ENCODE measurements at places on chromosomes 7 and 10. TPM values are rescaled to one million over a fixed set of nuclear protein-coding genes. Genes with fewer than 3 reads are reported as not detected.

RTKN2 gene
- 1.7 TPM for total RNA-seq

TBXAS1 gene
- 1.7 TPM for total RNA-seq

RBAK gene
- total RNA-seq: 9.6 TPM

ABLIM1 gene
- 45.8 TPM for total RNA-seq

ZSCAN21 gene
- 11.3 TPM for total RNA-seq

SYNPO2L gene
- not detected for total RNA-seq

AGR2 gene
- not detected for total RNA-seq

LBX1 gene
- total RNA-seq: not detected

HOXA9 gene
- not detected for total RNA-seq

SCART1 gene
- total RNA-seq: 1.5 TPM

C10orf90 gene
- not detected for total RNA-seq

UCMA gene
- not detected for total RNA-seq

MMD2 gene
- total RNA-seq: not detected

PLAU gene
- 1.2 TPM for total RNA-seq

ZNF488 gene
- 0.42 TPM for total RNA-seq

SPACDR gene
- total RNA-seq: 1.7 TPM

PIP gene
- total RNA-seq: not detected

TIMM23B gene
- total RNA-seq: 18.6 TPM

ACSM6 gene
- not detected for total RNA-seq

ANKRD1 gene
- total RNA-seq: not detected

CYP2E1 gene
- total RNA-seq: 0.40 TPM
